GOT3 (cell line): ENCODE measurements at places on chromosomes 4 and X.

DNA sequence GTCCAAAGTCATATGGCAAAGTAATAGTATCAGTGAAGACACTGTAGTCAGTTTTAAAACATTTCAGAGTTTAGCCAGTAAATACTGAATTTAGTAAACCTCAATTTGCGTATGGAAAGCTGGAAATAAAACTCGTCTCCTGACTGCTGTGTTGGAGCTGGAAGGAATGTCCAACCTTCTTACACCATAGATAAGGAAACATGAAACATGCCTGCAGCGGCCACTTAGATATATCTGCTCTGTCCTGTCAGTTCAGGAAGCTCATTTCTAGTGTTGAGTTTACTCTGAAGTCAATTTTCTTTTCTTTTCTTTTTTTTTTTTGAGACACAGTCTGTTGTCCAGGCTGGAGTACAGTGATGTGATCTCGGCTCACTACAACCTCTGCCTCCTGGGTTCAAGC lies 21.2 kb downstream of the ARHGAP10 start:
- no peak for DNase-seq

- DNase-seq, result no peak
Observed at GRCh38 chrX:71543316-71543715, 10.4 kb downstream of the OGT start.

GRCh38 chr4:110532901-110533589 lies 57.1 kb downstream of the ENPEP start:
- DNase-seq, result no peak

DNA sequence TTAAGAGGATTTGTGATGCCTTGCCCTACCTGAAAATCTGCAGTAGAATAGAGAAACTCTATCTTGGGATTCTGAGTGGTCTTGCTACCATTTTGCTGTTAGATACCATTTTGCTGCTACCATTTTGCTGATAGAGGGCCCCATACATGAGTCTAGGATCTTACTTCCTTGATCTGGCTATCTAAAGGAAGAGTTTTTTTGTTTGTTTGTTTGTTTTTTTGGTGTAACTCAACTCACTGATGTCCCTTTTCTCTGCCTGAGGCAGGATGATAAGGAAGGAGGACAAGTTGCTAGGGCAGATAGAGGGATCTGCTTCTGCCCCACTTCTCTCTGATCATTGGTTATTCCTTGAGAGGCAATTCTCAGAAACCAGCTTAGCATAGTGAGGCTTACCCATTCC lies 31.0 kb downstream of the XK start:
- DNase-seq, result no peak

DNA sequence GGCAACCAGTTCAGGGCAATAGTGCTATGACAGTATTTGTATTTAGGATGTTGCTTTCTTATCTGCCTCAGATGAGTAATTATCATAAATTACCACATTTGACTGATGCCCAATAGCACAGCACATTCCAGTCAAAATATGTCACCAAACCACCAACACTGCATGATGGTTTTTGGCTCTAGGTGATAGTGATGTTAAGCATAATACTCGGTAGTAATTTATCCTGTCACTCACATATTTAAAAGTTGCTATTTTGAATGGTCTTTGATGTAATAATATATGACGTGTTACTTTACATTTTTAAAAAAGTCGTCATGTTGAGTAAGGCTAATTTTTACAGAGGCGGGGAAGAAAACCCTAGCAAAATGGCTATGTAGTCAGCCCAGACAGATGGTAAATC lies 42.5 kb downstream of the UNC5C start:
- no peak for DNase-seq

DNA sequence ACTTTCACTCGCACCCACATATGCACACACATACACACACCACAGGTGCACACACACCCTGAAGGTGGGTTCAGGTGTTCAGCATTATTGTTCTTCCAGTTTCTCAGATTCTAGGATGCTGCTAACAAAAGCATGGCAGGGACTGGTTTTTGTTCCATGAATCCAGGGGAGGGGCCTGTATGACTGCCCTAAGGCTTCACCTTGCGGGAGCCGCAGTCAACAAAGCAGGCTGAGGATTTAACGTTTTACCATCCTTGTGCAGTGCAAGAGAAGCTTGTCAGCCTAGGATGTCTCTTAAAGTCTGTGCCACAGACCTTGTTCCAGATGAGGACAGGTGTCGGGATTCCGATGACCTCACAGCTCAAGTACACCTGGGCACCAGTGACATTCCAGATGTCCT lies 61.8 kb downstream of the POLR2B start:
- no peak for DNase-seq

- no peak for DNase-seq
Observed at GRCh38 chrX:19678941-19679340, 163.6 kb upstream of the MAP3K15 start.

DNA sequence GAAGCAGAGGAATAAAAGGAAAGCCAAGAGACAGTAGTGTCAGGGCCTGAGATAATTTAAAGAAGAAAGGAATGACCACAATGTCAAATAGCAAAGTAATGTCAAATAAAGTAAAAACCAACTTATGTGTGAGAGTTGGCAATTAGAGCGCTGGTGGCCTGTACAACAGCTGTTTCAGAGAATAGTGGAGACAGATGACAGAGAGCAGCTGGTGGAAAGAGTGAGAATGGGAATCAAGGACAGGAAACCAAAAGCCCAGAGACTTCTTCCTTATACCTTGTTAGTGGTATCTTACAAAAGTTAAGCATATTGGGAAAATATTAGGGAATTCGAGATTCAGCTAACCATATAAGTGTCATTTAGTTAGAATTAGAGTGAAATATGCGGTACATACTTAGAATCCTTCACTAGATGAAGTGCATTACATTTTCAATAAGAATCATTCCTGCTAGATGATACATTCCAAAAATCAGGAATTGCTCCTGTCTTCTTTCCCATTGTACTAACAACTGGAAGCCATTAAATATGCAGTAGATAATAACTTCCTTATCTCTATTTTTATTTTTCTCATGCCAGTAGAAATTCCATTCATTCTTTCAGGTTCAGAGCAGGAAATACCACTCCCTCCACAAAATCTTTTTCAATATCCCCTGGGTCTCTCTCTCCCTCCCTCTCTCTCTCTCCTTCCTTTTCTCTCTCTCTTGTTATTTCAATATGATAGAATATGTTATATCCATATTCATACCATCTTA lies 525.4 kb downstream of the CENPC start:
- no peak for DNase-seq

DNA sequence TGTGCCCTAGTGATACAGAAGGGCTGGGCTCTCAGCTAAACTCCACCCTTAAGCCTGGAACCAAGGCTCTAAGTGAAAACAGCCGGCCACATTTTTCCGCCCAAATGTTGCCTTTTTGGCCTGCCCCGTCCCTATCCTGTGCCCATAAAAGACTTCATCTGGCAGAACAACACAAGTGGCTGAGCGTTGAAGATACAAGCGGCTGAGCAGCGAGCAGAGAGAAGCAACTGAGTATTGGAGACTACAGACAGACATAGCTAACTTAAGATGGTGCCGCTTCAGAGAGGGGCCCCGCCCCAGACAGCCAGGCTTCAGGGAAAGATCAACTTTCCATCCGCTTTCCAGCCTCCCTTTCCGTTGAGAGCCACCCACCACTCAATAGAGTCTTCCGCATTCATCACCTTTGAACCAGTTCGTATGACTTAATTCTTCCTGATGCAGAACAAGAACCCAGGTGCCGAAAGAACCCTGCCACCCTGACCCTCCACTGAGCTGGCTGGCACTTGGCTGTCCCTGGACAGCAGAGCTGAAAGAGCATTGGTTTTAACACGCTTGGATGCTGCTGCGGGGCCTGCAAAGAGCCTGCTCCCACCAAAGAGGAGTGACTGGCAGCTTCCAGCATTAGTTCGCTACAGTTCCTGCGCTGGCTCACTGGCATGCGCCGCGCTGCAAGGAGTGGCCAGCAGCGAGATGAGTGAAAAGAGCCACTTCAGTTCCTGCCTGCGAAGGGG lies 853.2 kb upstream of the INTU start:
- DNase-seq, result no peak

GRCh38 chr4:184237612-184238011 lies 19.9 kb upstream of the ENPP6 start:
- DNase-seq, result no peak

DNA sequence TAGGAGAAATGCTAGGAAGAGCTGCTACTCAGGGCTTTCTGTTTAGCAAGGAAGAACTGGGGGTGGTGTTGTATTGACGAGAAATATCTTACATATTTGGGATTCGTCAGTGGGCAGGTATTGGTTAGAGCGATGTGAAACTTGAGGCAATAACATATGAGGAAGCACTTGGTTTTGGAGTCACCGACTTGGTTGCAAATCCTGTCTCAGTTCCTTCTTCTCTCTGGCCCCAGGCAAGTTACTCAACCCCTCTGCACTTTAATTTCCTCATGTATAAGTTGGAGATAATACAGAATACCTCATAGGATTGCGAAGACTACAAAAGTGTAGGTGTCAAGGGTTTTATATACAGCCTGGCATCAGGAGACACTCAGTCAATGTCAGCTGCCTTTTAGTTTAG lies 34.1 kb downstream of the GPAT3 start:
- no peak for DNase-seq

DNA sequence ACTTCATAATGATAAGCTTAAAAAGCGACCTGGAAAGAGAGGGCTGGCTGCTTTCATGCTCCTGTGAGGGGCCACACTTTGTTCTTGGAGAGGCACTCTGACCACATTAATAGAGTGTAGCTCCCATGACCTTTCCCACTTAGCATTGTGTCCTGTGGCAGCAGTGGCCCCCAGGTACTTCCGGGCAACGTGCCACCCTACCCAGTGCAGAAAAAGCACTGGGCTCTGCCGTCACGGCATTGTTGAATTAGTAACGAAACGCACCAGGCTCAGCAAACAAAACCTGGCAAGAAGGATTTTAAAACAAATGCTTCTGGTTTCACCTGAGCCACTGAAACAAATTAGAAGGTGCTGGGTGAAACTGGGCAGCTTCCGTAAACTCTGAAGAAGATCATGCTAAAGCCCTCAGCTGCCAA lies 5.4 kb upstream of the SORBS2 start:
- no peak for DNase-seq

DNA sequence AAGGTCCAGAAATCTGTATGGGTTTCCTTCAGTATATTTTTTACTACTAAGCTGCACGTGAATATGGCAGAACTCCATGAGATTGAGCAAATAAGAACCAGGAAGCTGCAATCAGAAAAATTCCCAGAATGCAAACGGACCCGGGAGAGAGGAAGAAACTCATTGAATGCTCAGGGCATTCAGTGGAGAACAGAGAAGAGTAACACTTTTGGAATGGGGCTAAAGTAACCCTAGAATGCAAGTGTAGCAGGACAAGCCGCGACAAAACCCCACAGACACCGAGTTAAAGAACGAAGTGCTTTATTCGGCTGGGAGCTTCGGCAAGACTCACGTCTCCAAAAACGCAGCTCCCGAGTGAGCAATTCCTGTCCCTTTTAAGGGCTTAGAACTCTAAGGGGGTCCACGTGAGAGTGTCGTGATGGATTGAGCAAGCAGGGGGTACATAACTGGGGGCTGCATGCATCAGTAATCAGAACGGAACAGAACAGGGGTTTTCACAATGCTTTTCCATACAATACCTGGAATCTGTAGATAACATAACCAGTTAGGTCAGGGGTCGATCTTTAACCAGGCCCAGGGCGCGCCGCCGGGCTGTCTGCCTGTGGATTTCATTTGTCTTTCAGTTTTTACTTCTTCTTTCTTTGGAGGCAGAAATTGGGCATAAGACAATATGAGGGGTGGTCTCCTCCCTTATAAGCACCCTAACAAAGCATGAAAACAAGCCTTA lies 56.4 kb downstream of the RAB28 start:
- DNase-seq, result no peak

DNA sequence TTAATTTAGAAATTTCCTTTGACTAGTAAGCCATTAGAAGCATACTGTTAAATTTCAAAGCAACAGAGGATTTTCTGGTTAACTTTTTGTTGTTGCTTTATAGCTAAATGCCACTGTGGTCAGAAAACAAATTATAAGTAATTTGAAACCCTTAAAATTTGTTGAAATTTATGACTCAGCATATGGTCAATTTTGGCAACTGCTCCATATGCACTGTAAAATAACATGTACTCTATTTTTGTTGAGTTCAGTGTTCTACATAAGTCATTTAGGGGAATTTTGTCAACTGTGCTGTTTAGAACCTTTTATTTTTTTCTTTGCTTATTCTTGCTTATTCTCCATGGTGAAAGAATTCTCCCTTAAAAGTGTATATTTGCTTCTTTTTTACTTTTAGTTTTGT lies 28.6 kb downstream of the SCLT1 start:
- no peak for DNase-seq

GRCh38 chrX:15349046-15349445 lies 13.7 kb upstream of the PIGA start:
- no peak for DNase-seq

- DNase-seq, result no peak
Observed at GRCh38 chr4:73788411-73788810, 48.0 kb downstream of the CXCL8 start.

- DNase-seq, result no peak
Observed at GRCh38 chr4:151158979-151159378, 59.6 kb downstream of the RPS3A start.
